IPS-NIHi11 (cell line): ENCODE measurements at places on chromosomes 11 and 22.

GRCh38 chr11:106961518-106961917, 56.8 kb downstream of the GUCY1A2 start:
- no peak for DNase-seq

DNA sequence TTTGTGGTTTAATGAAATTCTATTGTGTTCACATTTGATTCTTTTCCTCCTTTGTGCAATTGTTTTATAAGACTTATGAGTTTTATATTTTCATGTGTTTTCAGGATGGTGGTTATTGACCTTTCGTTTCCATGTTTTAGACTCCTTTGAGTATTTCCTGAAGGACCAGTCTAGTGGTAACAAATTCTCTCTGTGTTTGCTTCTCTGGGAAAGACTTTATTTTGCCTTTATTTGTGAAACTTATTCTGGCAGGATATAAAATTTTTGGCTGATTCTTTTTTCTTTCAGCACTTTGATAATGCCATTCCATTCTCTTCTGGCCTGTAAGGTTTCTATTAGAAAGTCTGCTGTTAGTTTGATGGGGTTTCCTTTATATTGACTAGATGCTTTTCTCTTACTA, 83.5 kb downstream of the ACER3 start:
- no peak for DNase-seq

GRCh38 chr11:107413352-107413751, 44.3 kb downstream of the CWF19L2 start:
- DNase-seq, result no peak

DNA sequence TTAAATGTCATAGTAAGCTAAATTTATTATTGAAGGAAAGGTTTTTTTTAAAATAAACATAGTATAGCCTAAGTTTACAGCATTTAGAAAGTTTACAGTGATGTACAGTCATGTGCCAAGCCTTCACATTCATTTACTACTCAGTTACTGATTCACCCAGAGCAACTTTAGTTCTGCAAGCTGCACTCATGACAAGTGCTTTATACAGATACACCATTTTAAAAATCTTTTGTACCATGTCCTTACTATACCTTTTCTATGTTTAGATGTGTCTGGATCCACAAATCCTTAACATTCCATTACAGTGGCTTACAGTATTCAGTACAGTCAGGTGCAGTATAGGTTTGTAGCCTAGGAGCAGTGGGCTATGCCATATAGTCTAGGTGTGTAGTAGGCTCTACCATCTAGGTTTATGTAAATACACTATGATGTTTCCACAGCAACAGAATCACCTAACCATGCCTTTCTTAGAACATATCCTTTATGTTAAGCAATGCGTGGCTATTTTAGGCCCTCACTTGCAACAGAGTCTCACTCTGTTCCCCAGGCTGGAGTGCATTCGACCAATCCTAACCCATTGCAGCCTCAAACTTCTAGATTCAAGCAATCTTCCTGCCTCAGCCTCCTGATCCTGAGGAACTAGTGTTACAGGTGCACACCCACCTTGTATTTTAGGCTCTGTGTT, 79.5 kb upstream of the SLC25A18 start:
- DNase-seq, result no peak

- no peak for DNase-seq
Measured at GRCh38 chr11:71349627-71350026, 97.2 kb upstream of the SHANK2 start.

DNA sequence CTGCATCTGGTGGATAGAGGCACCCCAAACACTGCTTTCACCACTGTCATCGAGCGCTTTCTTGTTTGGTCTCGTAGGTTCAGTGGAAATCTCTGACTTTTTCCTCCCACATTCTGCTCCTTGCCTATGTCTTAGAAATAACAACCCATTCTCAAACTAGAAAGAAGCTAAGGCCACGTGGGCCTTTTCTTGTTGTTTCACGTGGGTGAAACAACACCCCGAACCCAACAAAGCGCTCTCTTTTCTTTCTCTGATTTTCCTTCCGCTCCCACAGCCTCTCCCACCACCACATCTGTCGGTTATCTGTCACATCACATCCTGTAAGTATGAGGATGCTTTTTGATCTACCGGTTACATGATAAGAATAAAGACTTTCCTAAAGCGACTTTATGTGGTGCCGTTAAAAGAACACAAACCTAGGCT, 77.1 kb downstream of the LINC01488 start:
- no peak for DNase-seq

DNA sequence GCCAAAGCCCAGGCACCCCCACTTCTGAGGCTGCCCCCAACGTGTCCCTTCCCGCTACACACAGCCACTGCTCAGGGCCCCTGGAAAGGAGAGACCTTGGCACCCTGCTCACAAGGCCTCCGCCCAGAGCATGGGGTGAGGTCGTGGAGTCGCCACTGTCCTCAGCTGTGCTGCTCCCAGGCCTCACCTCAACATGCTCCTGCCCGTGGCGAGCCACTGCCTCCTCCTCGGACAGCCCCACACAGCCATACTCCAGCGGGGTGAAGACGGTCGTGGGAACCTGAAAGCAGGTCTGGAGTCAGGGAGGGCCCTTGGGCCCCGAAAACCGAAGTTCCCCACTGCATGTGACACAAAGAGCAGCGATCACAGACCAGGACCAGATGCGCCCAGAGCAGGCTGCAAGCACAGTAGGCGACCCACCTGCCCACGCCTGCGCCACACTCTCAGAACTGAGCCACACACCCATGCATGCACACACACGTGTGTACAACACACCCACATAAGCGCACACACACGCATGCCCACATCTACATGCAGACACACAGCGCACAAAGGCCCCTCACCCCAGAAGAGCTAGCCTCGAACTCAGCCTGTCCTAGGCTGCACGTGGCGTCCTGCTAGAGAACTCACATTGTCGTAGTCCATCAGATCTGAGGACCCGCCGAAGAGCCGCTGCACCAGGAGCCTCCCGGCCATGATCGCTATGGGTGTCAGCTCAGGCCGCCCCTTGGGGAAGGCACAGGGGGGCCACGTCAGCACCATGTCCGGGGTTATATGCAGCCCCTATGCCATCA, 25.5 kb upstream of the GNB1L start:
- DNase-seq, result no peak

DNA sequence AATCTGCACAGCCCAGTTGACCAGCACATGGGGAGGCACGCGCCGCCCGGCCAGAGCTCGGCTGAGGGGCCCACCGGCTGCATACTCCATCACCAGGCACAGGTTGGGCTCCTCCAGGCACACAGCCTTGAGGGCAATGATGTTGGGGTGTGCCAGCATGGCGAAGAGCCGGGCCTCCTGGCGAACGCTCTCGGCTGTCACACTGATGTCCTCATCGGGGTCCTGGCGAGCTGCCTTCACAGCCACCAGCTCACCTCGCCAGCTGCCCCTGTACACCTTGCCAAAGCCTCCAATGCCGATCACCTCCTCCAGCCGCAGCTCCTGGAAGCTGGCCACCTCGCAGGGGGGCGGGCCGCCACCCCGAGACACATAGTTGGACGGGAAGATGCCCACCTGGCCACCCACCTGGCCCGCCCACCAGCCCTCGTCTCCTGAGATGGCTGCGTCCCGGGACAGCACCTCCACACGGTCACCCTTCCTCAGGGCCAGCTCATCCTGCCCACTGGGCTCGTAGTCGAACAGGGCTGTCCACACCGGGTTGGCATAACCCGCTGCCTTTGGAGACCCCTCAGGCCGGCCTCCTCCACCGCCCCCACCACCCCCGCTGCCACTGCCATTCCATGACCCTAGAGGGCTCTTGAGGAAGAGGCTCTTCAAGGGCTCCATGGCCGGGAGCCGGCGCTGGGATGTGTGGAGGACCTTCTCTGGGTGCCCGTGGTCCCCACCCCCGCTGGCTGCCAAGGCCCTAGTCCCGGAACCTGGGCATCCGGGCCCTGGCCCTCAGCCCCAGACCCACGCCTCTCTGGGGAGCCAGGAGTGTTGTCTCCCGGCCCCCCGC, 711 bp downstream of the MAP3K11 start:
- DNase-seq, result no peak

DNA sequence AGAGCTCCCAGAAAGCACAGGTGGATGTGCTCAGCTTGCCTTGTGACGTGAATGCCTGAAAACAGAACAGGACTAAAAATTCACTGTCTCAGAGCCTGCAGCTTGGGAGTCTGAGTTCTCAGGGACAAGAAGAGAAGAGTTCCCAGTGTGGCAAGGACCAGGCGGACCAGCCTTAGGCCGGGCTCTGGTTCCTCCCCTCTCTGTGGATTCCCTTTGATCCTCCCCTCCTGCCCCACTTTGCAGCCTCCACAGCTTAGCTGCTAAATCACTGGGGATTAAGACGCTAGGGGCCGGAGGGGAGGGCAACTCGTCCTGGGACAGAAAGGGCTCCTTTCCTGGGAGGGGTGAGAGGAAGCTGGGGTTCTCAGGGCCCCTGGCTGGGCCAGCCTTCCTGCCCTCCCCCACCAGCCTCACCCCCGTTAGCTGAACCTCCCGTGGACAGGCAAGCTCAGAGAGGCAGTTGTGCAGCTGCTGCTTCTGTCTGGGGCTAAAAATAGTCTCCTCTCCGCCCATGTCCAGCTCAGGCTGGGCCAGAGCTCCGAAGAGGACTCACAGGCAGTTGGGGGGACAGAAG, 29.9 kb upstream of the JAM3 start:
- no peak for DNase-seq
